Aorta (tissue), 5 donors: ENCODE measurements at places on chromosomes 1 and 21. TPM values are rescaled to one million over a fixed set of nuclear protein-coding genes. Genes with fewer than 3 reads are reported as not detected.

GRCh38 chr1:229139331-229140118 lies 131.4 kb upstream of the RAB4A start:
- H3K4me1 ChIP-seq, result no peaks in the 10 kb centered on the region
- H3K36me3 ChIP-seq, result no peaks in the 10 kb centered on the region

DNA sequence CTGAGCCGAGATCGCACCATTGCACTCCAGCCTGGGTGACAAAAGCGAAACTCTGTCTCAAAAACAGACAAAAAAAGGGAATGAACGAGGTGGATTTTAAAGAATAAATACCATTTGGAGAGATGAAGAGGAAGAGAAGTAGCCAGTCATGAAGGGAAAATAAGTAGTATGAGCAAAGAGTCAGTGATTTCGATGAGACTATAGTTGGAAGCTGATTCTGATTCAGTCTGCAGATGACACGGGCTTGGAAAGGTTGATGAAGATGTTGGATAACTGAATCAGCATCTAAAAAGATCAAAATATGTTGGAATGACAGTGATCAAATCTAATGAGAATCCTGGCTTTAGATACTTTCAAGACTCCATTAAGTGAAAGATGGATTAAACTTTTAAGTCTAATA lies 23.8 kb downstream of the MACF1 start:
- H3K36me3 ChIP-seq, result no peaks in the 10 kb centered on the region
- H3K27me3 ChIP-seq, result no peaks in the 10 kb centered on the region
- H3K27ac ChIP-seq, result no peak overlapping the region
- H3K4me1 ChIP-seq, result no peaks in the 10 kb centered on the region

DNA sequence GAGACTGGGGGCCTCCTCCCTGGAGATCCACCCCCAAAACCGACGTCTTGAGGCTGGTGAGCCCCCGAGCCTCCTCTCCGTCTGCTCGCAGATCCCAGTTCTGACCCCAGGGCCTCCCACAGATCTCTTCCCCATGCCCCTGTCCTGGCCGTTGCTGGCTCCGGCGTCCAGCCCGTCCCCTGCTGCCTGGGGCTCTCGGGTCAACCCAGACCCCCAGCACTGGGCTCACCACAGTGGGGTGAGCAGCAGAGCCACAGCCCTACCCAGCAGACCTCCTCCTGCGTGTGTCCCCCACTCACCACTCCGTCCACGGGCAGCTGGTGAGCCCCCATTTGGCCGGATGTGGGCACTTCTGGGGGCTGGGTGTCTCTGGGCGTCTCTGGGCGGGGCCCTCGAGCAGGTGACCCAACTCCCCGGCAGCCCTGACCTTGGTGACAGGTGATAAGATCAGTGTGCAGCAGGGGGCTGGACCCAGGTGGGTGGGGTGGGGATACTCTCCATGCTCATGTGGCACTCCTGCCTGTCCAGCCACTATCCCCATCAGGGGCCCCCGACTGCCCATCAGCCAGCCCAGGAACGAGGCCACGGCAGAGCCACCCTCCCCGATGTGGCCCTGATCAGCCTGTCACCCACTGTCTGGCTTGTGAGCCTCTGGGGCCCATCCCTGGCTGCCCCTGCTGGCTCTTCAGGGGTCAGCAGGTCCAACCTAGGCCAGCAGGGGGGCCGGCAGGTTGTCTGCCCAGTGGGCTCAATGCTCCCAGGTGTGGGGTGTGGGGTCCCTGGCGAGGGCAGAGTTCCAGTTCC lies 709 bp downstream of the TNFRSF14 start:
- peak overlapping the region; percentile 40 for H3K4me3 ChIP-seq
- no peak for DNase-seq
- H3K27me3 ChIP-seq, result no peaks in the 10 kb centered on the region
- H3K4me1 ChIP-seq, result no peaks in the 10 kb centered on the region
- H3K27ac ChIP-seq, result no peak overlapping the region

GRCh38 chr1:14597343-14598006 lies 1.0 kb upstream of the KAZN start:
- no peaks in the 10 kb centered on the region for H3K27me3 ChIP-seq
- no peaks in the 10 kb centered on the region for H3K4me1 ChIP-seq
- no peak overlapping the region for H3K27ac ChIP-seq
- no peak for DNase-seq
- no peaks in the 10 kb centered on the region for H3K36me3 ChIP-seq

DNA sequence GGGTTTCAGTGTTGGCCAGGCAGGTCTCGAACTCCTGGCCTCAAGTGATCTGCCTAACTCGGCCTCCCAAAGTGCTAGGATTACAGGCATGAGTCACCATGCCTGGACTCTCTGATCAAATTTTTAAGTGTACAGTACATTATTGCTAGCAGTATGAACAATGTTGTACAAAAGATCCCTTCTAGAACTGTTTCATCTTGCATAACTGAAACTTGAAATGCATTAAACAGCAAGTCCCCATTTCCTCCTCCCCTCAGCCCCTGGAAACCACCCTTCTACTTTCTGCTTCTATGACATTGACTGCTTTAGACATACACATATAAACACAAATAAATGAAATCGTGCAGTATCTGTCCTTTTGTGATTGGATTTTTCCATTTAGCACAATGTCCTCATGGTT lies 463.4 kb downstream of the PTPRC start:
- no peaks in the 10 kb centered on the region for H3K4me1 ChIP-seq
- no peak overlapping the region for H3K27ac ChIP-seq
- no peak for DNase-seq
- no peaks in the 10 kb centered on the region for H3K36me3 ChIP-seq
- H3K4me3 ChIP-seq, result no peak overlapping the region

PDIK1L gene
- total RNA-seq, result 6.5 TPM

ITPKB gene
- total RNA-seq, result 16.8 TPM
